Fibroblast of skin of left biceps (primary cell): ENCODE measurements at places on chromosomes 1 and 21.

DNA sequence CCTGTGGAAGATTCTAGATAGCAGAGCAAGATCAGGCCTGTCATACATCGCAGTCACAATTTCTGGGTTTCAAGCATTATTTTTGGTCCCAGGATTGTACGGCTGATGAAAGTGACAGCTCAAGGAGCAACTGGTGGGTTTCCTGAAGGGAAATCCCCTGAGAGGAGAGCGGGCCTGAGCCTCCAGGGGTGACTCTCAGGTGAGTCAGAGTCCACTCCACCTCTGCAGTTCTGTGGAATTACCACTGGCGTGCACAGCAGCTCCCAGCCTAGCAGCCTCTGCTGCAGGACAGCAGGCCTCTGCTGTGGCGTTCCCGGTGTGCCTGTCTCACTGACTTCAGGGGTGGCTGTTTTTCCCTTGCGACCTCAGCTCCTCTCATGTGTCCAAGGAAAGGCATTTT is 24.4 kb downstream of the SLC66A1 start:
- DNase-seq, result no peak

DNA sequence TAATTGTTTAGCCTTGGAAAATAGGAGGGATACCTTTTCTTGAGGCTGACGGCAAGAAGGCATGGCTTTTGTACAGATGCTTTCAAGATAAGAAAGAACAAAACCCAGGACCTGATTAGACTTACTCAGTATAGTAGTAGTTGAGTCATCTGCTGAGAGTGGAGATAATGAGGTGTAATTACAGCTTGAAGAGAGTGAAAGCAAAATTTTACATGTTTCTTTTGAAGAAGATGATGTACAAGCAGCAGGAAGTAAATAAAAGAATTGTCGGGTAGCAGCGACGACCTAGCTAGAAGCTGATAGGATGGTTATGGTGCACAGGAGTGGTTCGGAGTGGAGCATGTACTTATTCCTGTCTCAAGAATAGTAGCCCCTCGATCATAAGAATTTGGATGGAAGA is 6.6 kb downstream of the ANGPTL1 start:
- DNase-seq, result no peak

GRCh38 chr1:89271341-89272015 is 1.2 kb downstream of the GBP5 start:
- DNase-seq, result peak; percentile 83

DNA sequence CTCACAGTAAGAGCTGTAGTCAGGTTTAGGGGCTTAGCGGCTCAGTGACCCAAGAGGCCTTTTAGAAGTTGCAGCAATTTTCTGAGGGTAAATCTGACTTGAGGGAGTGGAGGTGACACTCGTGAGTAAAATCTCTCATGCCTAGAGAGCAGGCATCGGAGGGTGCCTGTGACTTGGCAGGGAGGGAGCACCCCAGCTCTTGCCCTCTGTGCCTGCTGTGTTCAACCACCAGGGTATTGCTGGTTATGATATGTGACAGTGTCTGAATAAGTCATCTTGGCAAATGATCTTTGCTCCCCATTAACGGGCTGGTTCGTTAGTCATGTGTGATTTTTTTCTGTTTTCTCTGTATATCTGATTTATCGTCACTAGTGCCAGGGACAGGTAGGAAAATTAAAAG is 5.9 kb downstream of the MAN1C1 start:
- no peak for DNase-seq

DNA sequence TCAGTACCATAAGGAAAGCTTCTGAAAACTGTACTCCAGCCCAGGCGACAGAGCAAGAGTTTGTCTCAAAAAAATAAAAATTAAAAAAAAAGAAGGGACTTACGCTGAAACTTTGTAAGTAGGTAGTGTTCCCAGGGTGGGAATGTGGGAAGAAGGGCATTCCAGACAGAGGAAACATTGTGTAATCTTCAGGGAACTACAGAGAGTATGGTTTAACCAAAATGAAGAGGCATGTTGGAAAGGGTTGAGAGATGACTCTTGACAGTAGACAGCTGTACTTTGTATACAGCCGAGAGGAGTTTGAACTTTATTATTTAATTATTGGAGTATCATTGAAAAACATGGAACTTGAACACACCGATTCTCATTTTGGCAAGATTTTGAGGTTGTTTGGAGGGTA is 43.0 kb downstream of the PPP2R5A start:
- no peak for DNase-seq

DNA sequence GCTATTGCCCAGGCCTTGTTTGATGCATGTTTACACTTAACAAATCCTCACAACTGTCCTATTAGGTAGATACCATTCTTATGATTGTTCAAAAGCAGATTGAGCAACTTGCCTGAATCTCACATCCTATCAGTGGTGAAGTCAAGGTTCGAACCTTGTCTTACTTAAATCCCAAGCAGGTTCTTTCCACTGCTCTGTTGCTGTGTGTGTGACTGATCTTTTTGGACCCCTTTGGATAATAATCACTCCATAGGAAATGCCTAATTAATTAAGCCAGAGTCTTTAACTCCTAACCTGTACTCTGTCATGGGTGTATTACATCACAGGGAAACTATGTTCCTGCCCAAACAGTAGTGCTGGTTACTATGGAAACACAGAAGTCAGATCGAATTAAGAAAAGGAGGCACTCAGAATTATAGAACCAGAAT is 84.2 kb downstream of the SPATA46 start:
- no peak for DNase-seq

DNA sequence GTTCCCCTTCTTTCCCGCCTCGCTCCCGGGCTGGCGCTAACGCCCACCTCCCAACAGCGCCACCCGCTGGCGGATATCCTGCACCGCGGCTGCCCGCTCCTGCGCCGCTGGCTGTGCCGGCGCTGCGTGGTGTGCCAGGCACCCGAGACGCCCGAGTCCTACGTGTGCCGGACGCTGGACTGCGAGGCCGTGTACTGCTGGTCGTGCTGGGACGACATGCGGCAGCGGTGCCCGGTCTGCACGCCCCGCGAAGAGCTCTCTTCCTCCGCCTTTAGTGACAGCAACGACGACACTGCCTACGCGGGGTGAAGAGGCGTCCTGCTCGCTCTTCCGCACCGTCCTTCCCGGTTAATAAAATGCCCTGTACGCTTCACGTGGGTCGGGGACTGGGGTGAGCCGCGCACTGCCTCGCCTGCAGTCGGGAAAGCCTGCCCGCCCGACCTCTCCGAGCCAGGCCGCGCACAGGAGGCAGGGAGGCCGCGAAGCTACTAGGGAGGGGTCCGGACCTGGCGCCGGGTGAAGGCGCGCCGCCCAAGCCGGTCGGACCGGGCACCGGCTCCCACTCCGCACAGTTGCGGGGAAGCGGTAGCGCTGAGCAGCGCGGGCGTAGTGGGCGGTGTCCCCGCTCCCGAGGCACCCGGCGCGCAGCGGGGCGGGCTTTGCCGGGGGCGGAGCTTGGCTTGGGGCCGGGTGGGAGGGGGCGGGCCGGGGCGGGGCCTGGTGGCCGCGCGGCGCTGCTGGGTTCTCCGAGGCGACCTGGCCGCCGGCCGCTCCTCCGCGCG is at the start of gene ADAM15:
Gene ADAM15, plus strand, starts transcription at position 757 of the 782 bp plus-strand sequence. CDS start 71 bp downstream, outside the sequence.
- DNase-seq, result no peak

GRCh38 chr1:19941206-19941568 is 17.8 kb upstream of the PLA2G2E start:
- DNase-seq, result no peak

DNA sequence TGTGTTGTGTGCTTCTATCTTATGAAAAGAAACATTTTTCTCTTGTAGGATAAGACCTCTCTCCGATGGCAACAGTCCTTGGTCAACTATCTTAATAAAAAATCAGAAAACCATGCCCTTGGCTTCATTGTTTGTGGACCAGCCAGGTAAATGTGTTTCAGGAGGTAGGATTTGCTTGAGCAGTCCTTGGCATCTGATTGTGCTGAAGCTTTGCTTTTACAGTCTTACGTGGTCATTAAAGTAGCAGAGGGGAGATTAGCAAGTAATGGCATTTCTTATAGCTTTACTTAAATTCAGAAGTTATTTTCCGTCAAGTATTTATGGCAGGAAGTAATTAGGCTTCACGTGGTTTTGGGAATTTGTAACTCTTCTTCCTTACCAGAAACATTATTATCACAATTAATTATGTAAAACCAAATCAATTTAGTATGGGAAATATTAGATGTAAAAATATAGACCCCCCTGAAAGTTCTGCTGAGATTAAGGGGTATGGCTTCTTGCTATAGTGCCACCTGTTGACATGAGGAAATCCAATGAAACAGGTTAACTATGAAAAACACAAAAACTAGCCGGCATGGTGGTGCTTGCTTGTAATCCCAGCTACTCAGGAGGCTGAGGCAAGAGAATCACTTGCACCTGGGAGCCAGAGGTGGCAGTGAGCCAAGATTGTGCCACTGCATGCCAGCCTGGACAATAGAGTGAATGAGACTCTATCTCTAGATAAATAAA is 49.0 kb downstream of the MAP3K21 start:
- DNase-seq, result no peak

DNA sequence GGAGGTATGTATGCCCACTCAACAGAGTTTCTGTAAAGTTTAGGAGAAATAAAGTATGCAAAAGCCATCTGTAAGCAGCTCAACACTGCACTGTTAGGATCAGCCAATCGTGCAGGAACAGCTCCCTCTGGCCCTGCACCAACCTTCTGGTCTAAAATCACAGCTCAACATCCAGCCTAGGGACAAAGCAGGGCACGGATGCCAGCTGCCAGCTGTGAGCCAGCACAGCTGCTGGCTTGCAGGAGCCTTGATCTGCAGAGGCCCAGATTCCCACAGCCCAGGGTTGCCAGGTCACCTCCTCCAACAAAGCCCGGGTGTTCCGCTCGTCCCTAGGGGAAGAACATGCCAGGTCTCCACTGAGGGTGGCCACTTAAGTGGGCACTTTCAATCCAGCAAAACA is 8.6 kb downstream of the ACOT7 start:
- DNase-seq, result no peak

DNA sequence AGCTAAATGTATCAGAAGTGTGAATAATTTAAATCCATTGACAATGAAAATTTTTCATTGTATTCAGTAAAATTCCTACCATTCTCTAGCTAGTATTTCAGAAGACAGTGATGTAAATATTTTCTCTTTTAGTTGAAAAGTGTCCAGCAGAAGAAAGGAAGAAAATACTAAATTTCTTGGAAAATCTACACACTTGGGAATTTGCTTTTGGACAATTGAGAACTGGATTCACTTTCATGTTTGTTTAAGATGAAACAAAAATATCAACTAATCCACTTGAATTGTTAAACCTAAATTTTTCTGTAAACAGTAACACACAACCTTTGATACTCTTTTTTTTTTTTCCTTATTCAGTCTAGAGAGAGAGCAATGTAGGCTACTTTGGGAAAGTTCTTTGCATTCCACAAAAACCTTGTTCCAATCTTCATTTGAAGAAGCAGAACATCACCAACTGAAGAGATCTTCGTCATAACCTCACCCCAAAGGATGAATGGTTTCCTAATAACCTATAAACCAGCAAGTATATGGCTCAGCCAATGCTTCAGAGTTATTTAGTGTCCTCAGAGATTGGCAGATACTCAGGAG is 155.1 kb upstream of the GORAB start:
- DNase-seq, result no peak

- peak; percentile 82 for DNase-seq
Measured at GRCh38 chr1:79043506-79043905, 37.0 kb upstream of the ADGRL4 start.

GRCh38 chr1:15836772-15837669 is 10.5 kb upstream of the SPEN start:
- no peak for DNase-seq

DNA sequence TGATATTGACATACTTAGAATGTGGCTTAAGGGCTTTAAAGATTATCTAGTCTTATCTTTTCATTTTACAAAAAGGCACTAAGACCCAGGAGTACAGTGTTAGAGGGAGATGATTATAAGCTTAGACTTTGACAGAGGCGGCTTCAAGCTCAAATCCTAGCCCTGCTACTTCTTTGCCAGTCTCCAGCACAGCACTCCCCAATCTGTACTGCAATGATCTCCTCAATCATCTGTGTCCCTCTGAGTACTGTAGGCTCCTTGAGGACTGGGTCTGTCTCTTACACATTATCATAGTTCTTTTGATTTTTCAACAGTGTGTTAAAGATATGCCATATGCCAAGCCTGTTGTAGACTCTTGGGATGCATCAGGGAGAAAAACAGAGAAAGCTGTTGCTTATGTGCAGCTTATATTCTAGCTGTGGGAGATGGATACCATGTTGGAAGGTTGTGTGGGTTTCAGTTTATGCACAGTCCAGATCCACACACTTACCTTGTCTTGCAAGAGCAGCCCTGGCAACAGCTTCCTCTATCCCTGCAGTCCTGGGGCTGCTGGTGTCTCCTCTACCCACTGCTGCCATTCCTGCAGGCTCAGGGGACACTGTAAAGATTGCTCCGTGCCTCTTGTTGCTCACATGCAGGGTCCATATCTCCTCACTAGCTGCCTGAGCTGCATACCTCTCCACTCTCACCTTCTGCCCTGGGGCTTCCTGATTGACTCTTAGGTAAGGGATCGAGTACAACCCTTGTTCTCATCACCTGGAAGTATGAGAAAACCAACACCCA is 103.9 kb upstream of the TSPAN2 start:
- no peak for DNase-seq

GRCh38 chr21:45041351-45041805 is 33.0 kb upstream of the ADARB1 start:
- DNase-seq, result peak; percentile 68

DNA sequence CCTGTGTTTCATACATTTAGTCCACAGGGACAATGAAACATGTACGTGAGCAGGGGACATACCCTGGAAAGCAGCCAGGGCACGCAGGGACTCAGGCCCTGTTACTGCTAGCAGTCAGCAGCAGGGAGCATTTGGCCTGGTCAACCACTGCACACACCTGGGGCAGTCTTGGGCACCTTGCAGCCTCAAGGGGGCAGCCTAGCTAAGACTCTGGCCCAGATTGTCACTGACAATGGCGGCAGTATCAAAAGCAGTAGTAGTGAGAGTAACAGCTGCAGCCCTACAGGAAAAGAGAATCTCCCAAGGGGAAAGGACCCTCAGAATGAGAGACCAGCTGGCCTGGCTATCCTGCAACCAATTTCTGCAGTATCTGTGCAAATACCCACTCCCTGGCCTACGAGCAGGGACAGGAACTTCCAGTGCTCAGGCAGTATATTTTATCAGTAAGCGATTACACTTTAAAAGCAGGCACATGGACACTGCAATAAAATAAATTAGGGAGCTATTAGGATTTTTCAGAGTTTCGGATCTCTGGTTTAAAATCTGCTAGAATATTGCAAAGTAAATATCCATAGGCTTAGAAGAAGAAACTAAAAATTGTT is 475.6 kb downstream of the LTN1 start:
- no peak for DNase-seq

DNA sequence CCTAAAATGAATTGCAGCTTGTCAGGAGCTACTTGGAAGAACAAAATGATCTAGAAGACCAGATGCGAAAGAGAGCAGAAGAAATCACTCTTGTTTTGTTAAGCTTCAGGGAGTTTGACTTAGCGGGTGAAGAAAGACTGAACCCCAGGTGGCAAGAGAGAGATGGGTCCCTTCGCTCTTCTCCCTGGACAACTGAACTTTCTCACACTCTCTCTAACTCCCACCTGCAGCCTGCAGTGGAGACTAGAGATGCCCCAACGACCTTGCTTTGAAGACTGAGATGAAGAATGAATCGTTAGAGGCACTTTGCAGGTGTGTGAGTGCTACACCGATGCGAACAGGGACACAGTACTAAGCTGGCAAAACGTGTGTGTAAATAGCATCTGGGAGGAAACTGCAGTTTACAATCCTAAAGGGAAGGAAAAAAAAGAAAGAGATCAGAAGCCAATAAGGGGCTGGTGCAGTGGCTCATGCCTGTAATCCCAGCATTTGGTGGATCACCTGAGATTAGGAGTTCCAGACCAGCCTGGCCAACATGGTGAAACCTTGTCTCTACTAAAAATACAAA is 64.5 kb upstream of the LYST start:
- no peak for DNase-seq
